ENCODE measurements at places on chromosomes 4 and X.

- DNase-seq: no peak
Observed at GRCh38 chr4:167555338-167556022, 321.2 kb upstream of the SPOCK3 start.

DNA sequence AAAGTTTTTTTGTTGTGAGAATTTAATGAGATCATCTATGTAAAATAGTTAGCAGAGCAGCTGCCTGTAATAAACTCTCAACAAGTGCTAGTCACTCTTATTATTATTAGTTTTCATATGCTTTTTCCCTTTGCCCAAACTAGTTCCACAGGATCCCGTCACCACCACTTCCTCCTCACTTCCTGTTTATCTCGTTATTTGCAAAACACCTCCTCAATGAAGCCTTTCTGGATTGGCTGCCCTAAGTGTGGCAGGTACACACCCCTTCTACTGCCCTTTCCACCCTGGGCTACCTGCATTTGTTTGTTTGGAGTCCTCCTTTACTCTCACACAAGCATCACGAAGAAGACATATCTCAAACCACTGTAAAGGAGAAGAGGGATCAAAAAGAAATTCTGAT, 54.4 kb upstream of the KLF3 start:
- no peak for DNase-seq

GRCh38 chr4:176387571-176387970, 67.8 kb downstream of the SPCS3 start:
- DNase-seq: no peak

DNA sequence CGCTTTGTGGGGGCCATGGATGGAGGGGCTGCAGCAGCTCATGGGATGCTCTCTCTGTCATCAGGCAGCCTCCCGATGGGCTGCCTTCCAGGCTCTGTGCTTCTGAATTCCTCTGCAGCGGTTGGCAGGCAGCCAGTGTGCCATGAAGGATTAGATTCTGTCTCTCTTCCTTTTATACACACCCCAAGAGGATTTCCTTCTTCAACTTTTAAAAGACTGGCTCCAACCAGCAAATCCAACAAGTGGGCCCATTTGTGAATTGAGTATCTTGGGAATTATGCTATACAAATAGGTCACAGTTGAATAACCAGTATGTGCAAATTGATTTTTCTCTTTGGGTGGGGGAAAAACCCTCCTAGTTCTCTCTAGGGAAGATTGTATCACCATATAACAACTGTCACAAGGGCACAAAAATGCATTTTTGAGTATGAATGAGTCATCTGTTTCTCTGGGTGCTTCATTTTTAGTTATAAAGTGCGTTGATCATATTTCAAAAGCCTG, 96.8 kb upstream of the FAT1 start:
- peak; percentile 47 for DNase-seq

- DNase-seq: no peak
Observed at GRCh38 chr4:183195534-183195933, 96.5 kb downstream of the WWC2 start.

GRCh38 chr4:48499551-48500066, 9.6 kb downstream of the ZAR1 start:
- DNase-seq: no peak

DNA sequence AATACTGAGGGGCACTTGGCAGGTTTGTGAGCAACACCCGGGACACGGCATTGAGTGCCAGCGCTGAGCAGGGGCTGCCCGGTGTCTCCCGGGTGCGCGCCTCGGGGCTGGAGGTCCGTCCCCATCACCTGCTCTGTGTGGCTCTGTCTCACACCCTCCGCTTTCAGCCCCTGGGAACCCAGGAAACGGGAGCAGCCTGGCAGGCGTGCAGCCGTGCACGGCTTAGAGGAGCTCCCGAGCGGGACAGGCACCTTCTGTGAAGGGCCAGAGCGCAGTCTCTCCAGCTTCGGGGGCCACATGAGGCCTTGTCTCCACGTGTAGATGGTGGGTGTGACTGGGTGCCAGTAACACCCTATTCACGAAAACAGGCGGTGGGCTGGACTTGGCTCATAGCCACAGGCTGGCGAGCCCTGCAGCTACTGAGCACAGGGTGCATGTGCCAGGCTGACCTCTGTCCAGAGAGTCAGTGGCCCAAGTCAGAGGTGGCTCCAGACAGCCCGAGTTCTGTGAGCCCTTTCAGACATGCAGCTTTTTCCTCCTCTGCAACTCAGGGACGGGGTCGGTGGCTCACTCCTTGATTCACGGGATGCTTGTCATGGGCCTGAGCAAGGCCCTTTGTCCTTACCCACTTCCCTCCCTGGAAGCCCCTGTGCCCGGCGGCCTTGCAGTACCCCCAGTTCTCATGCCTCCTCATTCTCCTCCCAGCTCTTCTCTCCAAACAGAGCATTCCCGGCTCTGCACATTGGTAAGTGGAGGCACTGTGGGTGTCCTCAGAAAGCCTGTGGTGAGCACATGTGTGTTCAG, 23.5 kb downstream of the UVSSA start:
- DNase-seq: no peak
